ENCODE measurements at places on chromosomes 1 and 21. TPM values are rescaled to one million over a fixed set of nuclear protein-coding genes. Genes with fewer than 3 reads are reported as not detected.

The TMEM240 gene
- 2.6 TPM for total RNA-seq

The ENAH gene
- total RNA-seq, result 18.7 TPM

The ILDR2 gene
- 3.5 TPM for total RNA-seq

The EPS15 gene
- 186 TPM for total RNA-seq

The KIAA0040 gene
- total RNA-seq, result 89.6 TPM

The HTR6 gene
- total RNA-seq, result not detected

The FCAMR gene
- total RNA-seq, result not detected

The THEM4 gene
- 18.1 TPM for total RNA-seq

The CRABP2 gene
- total RNA-seq, result 4.5 TPM

The CERS2 gene
- 120 TPM for total RNA-seq

The S100A9 gene
- 471 TPM for total RNA-seq

The TMCO4 gene
- 21.1 TPM for total RNA-seq

The CELF3 gene
- not detected for total RNA-seq

The CTPS1 gene
- total RNA-seq, result 17.2 TPM

The RAP1GAP gene
- total RNA-seq, result 0.38 TPM

DNA sequence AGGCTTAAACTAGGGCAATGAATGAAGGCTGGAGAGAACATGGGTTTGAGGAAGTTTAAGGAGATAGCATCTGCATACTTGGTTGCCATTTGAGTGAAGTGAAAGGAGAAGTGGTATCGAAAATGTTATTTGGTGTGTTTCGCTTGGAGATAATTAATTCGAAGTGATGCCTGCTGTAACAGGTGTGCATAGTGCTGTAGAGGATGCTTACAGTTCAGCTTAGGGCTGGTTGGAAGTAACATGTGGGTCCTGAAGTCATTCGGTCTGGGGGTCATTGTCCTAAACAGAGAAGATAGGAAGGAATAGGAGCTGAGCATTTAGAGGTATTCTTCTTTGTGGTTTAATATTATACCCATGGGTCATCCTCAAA is 301 bp upstream of the NUDT17 start:
- no peak for DNase-seq

DNA sequence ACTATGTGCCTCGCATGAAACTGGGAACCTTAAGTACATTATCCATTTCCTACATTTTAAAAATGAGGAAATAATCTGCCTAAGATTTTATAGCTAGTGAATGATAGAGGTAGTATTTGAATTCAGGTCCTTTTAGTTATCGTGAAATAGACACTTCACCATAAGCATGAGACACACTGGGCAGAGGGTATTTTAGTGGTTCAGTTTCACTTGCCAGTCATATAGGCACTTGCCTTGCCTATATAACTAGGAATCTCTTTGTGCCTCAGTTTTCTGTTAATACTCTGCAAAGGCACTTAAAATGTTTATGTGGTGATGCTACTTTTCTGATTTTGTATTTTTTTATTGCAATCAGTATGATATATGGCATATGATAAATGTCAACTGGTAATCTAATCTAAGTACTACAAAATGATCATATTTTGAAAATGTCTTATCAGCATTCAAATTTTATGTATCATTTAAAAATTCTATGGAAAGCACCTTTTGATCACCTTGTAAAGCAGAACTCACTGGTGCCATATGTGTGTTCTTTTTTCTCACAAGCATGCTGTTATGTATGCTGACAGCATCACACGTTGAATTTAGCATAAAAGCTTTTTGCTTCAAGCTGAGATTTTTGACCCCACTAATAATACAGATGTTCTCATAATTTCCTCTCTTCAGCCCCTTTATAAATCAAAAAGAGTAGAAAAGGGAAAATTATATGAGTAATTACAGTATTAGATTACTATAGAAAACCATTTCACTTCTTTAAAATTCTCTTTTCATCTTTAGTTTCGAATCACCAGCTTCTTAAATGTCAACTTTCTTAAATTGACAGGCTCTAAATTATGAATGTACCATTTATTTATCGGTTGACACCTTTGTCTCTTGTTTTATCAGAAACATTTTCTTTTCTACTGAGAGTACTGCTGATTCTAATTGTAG is 52.6 kb downstream of the RPS6KC1 start:
- no peak for DNase-seq

DNA sequence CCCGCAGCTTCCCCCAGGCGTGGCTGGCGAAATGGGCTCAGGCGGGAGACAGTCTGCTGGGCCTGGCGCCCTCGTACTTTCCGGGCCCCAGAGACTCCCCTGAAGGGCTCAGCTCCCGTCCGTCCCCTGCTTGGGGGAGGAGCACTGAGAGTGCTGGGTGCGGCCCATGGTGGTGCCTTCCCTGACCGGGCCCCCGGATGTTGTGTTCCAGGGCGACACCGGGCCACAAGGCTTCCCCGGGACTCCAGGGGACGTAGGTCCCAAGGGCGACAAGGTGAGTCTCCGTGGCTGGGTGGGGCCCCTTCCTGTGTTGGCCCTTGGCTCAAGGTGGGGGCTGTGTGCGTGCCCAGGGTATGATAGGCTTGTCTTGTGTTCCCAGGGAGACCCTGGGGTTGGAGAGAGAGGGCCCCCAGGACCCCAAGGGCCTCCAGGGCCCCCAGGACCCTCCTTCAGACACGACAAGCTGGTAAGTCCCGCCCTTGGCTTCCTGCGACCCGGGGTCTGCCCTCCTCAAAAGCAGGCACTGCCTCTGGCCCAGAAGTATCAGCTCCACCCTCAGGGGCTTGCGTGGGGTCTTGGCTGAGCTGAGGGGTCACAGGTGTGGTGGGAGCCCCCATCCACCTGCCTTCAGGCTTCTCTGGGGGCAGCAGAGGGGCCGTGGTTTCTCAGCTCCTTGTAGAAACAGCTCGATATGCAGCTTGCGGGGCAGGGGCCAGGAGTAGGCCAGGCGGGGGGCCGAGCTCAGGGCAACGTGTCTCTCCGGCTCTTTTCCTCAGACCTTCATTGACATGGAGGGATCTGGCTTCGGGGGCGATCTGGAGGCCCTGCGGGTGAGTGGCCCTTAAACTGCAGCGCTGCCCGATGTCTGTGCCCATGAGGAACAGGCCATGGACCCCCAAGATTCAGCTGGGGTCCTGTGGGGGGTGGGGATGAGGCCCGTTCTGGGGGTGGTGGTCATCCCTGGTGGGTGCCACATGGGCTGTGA is 62.3 kb downstream of the SLC19A1 start:
- DNase-seq, result no peak

GRCh38 chr1:201639826-201640225 is 100.9 kb downstream of the NAV1 start:
- DNase-seq, result no peak

GRCh38 chr1:71804140-71804539 is 478.2 kb downstream of the NEGR1 start:
- DNase-seq, result no peak

- DNase-seq, result no peak
Observed at GRCh38 chr1:66182551-66183178, 351.3 kb upstream of the SGIP1 start.

DNA sequence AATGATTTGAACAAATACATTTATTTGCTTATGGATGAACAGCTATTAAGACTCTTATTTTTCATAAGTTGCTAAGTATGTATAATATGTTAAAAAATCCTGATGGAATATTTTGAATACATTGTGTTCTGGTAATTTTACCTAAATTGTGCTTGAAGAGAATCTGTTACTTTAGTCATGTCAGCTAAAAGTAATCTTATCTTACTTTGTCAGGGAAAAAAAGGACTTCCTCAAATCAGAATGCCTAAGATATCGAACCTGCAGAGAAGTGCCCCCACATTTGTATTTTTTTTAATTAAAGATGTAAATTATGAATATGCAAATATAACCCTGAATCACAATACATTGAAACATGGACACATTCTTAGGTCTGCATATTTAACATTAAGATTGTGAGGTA is 1331.7 kb downstream of the MRPL39 start:
- DNase-seq, result no peak

DNA sequence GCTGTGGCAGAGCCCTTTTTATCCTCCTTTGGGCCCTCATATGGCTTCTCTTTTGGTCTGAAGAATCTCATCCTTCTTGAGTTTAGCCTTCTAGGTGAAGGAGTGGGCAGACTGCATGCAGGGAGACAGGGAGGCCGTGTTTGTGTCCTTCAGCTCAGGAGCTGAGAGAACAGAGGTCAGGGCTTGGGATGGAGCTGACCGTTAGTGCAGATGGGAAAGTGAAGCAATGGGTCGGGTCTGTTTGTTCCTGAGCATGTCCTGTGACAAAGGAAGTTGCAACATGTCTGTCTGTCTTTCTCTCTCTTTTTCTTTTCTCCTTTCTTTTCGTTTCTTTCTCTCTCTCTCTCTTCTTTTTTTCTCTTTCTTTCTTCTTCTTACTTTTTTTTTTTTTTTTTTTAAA is 14.9 kb downstream of the MAPKAPK2 start:
- no peak for DNase-seq

- DNase-seq, result no peak
Observed at GRCh38 chr1:5868931-5869500, 123.2 kb downstream of the NPHP4 start.

DNA sequence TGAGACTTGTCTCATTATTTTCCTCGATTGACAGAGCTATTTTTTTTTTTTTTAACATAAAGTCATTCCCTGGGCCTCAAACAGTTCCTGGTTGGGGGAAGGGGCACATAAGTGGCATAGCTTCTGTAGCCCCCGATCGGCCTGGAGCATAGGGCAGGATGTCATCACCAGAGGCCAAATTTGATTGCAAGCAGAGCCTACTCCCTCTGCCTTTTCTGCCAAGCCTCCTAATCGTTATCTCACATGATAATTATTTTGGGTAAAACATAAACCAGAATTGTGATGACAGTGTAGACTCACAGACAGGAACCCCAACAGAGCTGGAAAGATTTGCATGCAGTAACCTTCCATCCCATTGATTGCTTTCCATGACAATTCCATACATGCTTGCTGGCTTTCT is 404.8 kb downstream of the PCP4 start:
- no peak for DNase-seq

- no peak for DNase-seq
Observed at GRCh38 chr1:156677616-156678596, 699 bp upstream of the NES start.

DNA sequence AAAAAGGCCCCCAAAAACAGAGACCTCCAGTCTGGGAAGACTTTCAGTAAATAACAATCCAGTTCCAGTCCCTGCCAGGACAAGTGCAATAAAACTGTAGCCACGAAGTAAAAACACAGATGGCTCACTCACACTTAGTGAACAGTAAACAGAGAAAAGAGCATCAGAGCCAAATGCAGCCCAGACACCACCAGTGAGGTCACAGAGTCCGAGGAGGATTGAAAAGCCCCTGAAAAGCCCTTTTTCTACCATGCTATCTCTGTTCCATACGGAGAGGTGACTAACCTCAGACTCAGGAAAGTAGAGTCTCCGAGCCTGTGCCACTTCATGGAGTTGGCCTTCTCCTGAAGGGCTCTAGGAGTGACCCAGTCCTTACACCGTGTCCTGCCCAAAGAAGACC is 84.5 kb downstream of the COLGALT2 start:
- DNase-seq, result no peak

- DNase-seq, result no peak
Observed at GRCh38 chr1:37453647-37454046, 20.7 kb upstream of the ZC3H12A start.

GRCh38 chr1:19049798-19050197 is 93.3 kb upstream of the IFFO2 start:
- no peak for DNase-seq

- no peak for DNase-seq
Observed at GRCh38 chr1:77016386-77016985, 149.2 kb downstream of the ST6GALNAC5 start.

DNA sequence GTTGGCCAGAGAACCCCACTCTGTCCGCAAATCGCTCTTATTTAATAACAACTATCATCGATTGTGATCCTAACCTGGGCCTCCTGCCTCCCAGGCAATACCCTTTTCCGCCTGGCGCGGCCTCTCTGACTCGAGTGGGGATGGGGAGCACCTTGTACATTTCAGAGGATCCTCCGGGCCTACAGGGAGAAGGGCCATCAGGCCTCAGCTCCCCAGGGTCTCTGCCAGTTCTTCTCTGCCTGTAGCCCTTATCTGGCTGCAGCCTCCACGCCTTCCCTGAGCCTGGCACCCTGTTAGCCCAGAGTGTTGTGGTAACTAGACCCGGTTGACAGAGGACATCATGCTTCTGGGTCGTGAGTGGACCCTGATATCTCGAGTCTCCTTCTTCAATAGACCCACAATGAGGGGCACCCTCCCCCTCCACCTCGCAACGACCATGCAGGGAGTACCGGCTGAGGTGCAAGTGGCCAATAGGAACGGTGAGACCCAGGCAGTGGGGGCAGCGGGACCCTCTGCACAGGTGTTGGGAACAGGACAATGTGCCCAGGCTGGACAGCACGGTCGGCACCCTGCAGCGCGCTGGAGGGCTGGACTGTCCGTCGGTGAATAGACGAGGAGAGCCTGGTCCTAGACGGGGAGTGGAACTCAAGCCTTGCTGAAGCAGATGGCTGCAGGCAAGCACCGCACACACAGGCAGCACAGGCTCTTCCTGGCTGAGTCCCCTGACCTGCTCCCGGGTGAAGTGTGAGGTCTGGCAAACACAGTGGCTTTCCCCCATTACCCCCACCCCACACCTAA is 7.1 kb upstream of the CRYBG2 start:
- DNase-seq, result no peak

GRCh38 chr1:154546264-154547063 is 12.0 kb downstream of the UBE2Q1 start:
- DNase-seq, result no peak

DNA sequence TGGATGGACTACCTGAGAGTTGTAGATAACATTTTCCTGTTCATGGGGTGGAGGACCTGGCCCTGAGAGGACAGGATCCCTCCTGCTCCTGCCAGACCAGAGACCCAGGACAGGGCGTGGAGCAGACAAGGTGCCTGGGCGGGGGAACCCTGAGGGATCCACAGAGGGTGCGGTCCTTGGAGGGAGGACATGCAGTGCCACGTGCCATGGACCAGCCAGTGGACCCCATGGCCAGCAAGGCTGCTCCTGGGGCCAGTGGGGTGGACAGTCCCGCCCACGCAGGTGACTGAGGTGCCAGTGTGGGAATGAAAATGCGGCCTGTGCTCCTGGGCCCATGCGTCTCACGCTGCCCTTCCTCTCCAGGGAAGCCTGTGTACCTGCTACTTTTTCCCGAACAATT is 3.6 kb downstream of the RER1 start:
- no peak for DNase-seq

- no peak for DNase-seq
Observed at GRCh38 chr1:81915937-81916336, 115.2 kb downstream of the ADGRL2 start.

DNA sequence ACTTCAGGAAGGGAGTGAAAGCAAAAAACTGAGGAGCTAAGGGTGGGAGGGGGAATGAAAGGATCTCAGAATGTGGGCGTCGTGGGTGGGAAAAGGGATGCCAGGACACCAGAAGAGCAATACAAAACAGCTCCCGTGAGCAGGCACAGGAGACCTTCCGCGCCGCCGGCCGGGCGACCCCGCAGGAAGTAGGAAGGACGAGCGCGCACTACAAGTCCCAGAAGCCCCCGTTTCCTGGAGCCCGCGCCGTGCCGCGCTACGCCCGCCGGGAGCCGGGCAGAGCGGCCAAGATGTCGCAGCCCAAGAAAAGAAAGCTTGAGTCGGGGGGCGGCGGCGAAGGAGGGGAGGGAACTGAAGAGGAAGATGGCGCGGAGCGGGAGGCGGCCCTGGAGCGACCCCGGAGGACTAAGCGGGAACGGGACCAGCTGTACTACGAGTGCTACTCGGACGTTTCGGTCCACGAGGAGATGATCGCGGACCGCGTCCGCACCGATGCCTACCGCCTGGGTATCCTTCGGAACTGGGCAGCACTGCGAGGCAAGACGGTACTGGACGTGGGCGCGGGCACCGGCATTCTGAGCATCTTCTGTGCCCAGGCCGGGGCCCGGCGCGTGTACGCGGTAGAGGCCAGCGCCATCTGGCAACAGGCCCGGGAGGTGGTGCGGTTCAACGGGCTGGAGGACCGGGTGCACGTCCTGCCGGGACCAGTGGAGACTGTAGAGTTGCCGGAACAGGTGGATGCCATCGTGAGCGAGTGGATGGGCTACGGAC is at the start of gene PRMT6:
PRMT6 (plus strand) TSS at position 249 of the 771 bp plus-strand sequence; CDS start at position 291, 42 bp downstream.
- peak; percentile 55 for DNase-seq
